Cerebellar cortex (tissue), 1 donor: ENCODE measurements at places on chromosomes 2 and 18.
A peak's percentile ranks its signal among the peaks of the same experiment; 100 is the strongest.

DNA sequence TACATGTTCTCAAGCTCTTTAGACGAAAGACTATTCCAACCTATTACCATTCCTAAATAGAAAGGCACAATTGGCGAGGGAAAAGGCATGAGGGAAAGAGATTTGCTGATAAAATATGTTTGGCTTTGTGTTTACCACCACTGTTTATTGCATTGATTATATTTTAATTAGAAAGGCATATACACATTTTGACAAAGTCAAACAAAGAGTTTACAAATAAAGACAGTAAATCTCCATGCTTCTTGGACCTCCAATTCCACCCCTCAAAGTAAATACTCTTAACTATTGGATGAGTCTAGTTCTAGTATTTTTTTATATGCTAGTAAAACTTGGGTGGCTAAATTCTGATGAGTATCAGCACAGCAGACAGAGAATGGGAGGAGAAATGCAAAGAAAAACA lies 521.4 kb downstream of the FBXO15 start:
- DNase-seq, result no peak

DNA sequence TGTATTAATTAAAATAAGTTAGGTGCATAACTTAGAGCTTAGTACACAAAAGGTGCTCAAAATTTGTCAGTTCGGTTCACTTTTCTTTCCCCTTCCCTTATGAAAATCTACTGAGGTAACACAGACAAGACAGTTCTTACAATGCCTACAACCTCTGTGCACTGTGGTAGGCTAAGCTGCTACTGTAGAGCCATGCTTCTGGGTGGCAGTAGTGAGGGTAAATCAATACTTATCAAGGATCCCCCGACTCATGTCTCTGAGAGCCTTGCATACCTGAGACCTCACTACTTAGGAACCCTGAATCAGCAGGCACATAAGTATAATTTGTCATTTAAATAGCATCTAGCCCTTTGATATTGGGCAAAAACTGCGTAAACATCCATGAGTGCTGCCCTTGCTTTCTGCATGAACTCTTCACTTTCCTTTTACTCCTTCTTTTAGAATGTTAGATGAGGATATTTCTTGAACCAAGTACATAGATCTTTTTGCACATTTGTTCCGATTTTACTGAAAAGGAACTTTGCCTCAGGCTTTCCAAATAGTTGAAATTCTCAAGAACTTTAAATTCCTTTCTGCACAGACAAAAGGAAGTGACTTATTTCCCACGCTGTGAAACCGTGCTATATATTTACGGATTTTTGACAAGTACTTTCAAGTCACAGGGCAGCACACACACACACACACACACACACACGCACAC lies 234.4 kb downstream of the TRIB2 start:
- DNase-seq, result no peak

DNA sequence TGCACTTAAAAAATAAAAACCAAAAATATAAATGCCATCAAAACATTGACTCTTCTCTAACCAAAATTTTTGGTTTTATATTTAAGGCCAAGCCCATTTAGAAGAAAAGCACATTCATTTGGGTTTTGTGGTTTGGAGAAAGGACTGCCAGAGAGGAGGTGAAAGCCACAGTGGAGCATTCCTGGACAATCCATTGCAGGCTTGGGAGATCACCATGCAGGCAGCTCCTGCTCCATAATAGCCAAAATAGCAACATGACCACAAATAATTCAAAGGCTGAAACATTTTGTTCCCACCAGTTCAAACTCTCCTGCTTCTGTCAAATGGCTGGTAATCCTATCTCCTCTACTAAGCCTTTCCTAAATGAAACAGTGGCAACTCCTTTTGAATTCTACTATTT lies 73.5 kb downstream of the GALNT3 start:
- no peak for DNase-seq

DNA sequence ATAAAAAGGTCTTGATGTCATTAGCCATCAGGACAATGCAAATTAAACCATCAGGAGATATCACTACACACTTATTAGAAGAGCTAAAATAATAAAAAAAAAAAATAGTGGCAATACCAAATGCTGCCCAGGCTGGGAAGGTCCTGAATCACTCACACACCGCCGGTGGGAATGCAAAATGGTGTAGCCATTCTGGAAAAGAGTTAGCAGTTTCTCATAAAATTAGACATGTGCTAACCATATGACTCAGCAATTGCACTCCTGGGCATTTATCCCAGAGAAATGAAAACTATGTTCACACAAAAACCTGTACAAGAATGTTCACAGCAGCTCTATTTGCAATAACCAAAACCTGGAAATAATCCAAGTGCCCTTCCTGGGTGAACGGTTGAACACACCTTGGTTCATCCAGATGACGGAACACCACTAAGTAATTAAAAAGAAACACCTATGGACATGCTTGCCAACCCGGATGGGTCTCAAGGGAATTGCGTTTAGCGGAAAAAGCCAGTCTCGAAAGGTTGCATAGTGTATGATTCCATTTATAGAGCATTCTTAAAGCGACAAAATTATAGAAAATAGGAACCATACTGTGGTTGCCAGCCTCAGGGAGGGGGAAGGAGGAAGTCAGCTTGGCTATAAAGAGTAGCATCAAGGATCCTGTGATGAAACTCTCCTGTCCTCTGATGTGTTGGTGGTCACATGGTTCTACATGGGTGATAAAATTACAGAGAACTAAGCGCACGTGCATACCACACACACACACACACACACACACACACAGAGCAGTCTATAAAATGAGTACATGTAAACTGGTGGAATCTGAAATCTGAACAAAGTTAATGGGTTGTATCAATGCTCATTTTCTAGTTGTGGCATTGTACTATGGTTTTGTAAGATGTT lies 4.6 kb downstream of the MBP start:
- DNase-seq, result no peak

DNA sequence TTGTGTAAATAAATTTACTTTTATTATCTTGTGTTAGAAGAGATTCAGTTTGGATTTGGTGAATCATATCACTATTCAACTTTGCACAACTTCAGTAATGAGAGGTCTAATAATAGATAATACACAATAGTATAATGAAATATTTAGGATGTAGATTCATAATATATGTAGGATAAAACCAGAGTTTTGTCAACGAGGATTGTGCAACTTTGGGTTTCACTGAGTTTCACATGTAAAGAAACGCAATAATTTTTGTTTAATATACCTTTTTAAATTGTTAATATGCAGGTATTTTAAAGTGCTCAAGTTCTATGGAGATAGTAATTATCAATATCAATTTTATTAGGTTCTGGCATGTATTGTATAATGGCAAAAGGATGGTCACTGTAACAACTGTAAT lies 5.3 kb downstream of the CALCRL start:
- DNase-seq, result no peak

DNA sequence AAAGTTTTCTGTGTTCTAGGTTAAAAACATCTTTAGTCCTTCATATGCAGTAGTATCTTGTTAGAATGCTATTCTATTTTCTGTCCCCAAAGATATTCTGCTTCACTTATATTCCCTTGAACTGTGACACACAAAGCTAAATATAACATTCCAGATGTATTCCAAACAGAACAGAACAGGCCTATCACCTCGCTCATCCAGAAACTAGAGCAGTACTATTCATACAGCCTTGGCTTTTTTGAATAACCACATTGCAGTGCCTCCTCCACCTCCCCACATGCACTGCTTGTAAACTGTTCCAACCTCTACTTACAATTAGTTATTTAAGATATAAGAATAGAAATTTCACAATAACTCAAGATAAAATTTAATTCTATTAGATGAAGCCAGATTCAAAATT lies 196.8 kb downstream of the EXOC6B start:
- no peak for DNase-seq

GRCh38 chr18:58727776-58728500 lies 56.7 kb downstream of the MALT1 start:
- peak; percentile 15 for DNase-seq

- DNase-seq, result no peak
Measured at GRCh38 chr18:24915547-24915946, 436.4 kb downstream of the ZNF521 start.

GRCh38 chr2:233684640-233685039 lies 2.9 kb downstream of the UGT1A7 start:
- DNase-seq, result no peak

DNA sequence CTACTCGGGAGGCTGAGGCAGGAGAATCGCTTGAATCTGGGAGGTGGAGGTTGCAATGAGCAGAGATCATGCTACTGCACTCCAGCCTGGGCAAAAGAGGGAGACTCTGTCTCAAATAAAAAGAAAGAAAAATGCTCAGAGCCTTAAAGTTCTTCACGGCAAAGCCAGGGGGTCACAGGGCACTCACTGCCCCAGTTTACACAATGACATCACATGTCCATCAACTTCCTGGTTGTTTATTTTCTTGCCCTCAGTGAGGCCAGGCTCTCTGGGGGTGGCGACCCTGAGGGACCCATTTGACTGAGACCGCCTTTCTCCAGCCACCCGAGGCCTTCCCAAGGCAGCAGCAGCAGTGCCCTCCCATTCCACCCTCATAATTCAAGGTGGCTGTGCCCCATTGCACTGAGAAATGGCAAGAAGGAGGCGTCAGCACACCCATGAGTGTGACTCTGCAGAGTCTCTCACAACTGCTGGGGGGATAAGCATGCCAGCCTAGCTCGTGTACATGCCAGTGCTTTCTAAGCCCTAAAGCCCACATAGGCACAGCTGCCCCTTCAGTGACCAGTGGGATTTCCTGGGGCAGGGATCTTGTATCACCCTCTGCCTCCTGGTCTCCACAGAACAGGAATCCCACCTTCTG lies 50.0 kb downstream of the SFXN5 start:
- DNase-seq, result no peak
